Bronchial epithelial cell (primary cell): ENCODE measurements at places on chromosomes 1 and 21.

GRCh38 chr1:17472814-17473213 is 33.3 kb upstream of the RCC2 start:
- DNase-seq: no peak

GRCh38 chr21:30227633-30228404 is 11.9 kb upstream of the CLDN8 start:
- peak; percentile 100 for DNase-seq

GRCh38 chr1:66751160-66751559 is 1.1 kb upstream of the DYNLT5 start:
- DNase-seq: no peak

- DNase-seq: peak; percentile 90
These were observed 22.6 kb downstream of the ANKRD13C start for GRCh38 chr1:70331962-70332361.

DNA sequence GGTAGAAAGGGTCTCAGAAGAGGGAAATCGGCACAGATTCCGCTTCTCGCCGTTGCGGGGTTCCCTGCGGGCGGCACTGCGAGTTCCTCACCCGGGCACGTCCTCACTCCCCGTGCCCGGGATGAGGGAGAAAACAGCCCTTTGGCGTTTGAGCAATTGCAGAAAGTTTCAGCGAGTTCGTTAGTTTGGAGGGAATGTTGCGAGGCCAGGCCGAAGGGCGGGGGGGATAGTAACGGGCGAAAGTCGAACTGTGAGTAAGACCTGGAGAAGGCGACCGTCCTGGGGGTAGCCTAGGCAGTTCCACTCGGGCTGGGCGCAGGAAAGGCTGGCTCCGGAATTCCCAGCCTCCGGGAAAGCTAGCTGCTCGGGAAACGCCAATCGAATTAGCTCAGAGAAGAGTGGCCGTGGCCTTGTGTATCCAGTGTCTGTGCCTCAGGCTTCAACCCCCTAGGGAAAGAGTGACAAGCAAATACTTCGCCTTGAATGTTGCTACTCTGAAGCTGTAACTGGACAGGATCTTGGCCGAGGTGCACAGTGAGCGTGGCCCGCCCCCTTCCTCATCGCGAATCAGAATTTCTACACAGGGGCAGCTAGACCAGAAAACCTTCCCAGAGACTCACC is 787 bp downstream of the PTGFR start:
- no peak for DNase-seq

GRCh38 chr1:17419626-17420328 is 19.7 kb downstream of the RCC2 start:
- peak; percentile 21 for DNase-seq

DNA sequence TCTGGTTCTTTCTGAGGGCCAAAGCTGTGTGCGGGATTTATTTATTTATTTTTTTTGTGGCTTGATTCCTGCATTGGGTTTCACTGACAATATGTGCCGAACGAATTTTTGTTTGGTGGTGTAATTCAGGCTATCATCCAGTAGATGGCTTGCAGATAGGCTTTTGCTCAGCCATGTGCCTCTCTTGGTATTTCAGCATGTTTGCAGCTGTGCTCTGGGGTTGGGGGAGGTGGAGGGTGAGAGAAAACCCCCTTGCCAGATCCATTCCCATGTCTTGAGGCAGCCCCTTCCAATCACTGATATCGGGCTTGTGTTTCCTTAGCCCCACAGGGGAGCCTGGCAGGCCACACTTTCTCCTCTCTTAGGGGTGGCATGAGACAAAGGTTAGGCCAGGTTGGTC is 302.4 kb downstream of the PTGER3 start:
- DNase-seq: peak; percentile 1

DNA sequence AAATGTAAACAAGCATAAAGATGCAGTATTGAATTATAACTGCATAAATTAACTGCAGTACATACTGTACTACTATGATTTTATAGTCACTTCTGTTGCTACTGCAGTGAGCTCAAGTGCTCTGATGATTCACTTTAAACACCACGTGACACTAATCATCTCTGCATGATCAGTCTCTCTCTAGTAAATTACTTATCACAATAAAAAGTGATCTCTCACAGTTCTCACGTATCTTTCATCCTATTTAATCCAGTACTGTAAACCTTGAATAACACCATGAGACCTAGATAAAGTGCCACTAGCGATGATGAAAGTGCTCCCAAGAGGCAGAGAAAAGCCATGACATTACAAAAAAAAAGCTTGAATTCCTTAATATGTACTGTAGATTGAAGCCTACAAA is 1242.0 kb downstream of the AMY1C start:
- DNase-seq: peak; percentile 23

DNA sequence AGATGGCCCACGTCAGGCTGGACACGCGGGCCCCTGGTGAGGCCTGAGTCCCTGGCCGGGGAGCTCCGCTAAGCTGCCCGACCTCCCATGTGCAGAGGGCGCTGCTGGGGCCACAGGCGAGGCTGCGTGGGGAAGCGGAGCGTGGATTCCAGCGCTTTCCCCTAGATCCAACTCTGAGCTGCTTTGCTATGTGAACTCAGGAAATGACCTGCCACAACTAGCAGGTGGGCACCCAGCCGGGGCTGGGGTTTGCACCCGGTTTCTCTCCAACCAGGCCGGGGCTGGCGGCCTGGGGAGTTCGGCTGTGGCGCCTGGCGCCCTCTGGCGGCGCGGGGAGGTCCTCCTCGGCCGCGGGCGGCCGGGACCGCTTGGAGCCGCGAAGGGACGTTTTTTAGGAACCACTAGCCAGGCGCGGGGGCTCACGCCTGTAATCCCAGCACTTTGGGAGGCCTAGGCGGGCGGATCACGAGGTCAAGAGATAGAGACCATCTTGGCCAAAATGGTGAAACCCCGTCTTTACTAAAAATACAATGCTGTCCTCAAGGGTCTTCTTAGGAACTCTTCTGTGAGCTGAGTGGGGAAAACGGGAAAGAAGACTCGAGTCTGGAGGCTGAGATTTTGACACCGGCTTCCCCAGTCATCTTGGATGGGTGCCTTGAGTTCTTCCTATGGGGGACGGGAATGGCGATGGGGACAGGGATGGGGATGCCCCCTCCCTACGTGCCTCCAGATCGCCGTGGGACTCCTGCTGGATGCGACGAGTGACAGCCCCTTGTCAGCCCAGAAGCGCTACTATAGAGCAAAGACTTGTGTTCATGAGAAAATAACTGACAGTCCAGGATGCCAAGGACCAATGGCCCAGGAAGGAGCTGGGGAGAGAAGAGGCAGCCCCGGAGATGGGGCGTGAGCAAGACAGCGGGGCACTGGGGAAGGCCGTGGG is 12.6 kb downstream of the PYCR2 start:
- no peak for DNase-seq

DNA sequence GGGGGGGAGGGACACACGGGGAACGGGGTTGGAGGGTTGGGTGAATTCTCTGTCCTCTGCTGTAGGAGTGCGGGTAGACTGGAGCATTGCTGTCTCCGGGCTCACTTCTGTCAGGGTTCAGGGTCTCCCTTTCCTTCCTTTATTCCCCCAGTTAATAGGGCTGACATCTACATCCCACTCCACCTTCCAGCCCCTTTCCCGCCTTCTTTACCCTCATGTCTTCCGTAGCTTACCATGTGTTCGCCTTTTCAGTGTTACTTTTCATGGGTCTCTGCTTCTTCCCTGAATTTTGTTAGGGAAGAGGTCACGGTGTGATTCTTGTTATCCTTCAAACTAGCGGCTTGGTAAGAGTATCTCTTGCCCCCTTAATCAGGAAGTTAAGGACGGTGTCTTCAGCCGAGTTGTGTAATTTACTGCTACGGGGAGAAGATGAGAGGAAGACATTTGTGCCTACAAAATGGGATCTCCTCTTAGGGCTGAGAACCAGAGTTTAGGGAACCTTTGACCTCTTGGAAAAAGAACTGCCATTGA is 917 bp downstream of the RAP1A start:
- DNase-seq: peak; percentile 15

- no peak for DNase-seq
These were observed 660.0 kb downstream of the PTPRC start for GRCh38 chr1:199298825-199299224.

DNA sequence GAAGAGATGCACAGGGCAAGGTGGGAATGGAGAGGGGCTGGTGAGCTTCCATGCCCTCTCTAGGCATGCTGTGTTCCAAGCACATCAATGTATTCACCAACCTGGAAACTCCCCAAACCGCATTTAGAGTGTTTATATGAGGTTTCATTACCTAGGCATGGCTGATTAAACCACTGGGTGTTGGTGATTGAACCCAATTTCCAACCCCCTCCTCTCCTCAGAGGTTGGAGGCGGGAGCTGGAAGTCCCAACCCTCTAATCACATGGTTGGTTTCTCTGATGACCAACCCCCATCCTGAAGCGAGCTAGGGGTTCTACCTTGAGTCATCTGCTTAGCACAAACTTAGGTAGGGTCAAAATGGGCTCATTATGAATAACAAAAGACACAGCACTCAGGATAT is 3.0 kb upstream of the PPIE start:
- peak; percentile 18 for DNase-seq
